ENCODE measurements at places on chromosomes 12 and 14.

GRCh38 chr12:91618281-91618680 is 435.7 kb upstream of the DCN start:
- DNase-seq, result no peak

DNA sequence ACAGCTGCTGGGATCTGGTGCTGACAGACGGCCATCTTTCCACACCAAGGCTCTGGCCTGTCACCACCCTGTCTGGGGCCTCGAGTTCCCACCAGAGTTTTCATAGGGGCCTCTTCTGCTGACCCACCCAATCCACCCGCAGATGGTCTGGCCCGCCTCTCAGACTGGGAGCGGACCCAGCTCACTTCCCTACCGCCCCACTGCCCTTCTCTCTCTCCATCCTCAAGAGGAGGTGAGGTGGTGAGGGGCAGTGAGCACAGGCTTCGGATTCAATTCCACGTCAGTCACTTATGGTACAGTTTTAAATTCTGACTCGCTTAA is 12.3 kb upstream of the RPS6KL1 start:
- no peak for DNase-seq

- no peak for DNase-seq
Observed at GRCh38 chr14:50232276-50232642, 881 bp upstream of the SOS2 start.

DNA sequence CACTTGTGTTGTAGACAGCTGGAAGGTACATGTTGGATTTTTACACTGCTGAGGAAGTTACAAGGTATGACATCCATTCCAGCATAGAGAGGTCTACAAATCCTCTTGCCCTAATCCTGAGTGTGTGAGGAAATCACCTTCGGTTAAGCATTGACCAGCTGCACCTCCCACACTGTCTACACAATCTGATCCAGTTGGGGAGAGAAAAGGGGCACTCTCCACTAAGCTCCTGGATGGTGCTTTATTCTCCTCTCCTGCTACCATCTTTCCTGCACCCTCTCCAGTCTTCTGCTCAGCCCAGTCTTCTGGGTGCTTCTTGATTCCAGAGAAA is at the start of gene OR6J1:
Gene OR6J1 (minus strand): TSS at position 48 of the 331 bp plus-strand sequence. CDS start 9,541 bp downstream, outside the sequence.
- no peak for DNase-seq

GRCh38 chr12:109625131-109625559 is 51.6 kb downstream of the MVK start:
- no peak for DNase-seq

GRCh38 chr12:10562306-10562933 is 51.0 kb downstream of the MAGOHB start:
- no peak for DNase-seq

GRCh38 chr12:26642361-26642760 is 190.6 kb downstream of the ITPR2 start:
- DNase-seq, result no peak

GRCh38 chr14:63673255-63673654 is 31.6 kb upstream of the WDR89 start:
- no peak for DNase-seq

DNA sequence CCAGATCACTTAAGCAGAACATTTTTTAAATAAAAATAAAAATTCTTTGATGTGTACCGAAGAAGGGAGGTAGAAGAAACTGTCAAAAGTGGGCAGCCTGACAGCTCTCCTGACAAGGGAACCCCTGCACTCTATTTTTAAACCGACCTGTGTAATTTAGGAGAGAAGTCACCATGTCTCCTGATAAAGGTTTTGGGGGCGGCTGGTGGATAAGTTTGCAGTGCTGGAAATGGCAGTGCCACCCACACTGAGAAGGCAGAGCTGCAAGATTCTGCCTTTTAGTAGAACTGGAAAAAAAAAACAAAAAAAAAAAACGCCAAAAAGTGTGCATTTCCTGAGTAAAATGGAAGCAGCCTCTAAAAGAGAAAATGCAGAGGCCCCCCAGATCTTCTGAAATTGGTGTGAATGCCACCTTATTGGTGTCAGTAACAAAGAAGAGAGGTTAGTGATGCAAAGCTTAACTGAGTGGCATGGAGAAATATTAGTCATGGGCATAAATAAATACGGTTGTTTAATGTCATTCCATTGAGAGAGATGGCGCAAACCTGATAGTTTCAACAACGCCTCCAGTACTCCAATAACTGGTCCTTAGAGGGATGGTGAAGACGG is 24.7 kb downstream of the DUSP6 start:
- no peak for DNase-seq

GRCh38 chr14:104968153-104968527 is 10.0 kb downstream of the AHNAK2 start:
- DNase-seq, result no peak

DNA sequence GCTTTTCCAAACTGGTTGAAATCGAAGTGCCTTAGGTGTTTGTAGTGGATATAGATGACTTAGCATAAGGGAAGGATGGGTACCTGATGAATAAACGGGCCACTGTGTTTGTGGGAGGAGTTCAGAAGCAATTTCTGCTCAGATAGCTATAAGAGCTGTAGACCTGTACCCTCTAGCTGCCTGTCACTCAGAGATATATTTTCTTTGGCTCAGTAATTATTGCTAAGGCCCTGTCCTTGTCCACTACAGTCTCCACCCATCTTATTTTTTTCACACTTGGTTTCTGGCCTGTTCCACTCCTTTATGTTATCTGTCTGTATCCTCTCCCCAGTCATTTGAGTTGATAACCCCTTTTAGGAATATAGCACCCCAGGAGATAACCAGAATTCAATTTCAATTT is 74.8 kb upstream of the RMST start:
- no peak for DNase-seq

- DNase-seq, result no peak
Observed at GRCh38 chr14:91227183-91227628, 17.3 kb downstream of the GPR68 start.

- DNase-seq, result no peak
Observed at GRCh38 chr12:50196537-50196936, 29.4 kb upstream of the CERS5 start.

GRCh38 chr12:91994208-91994797 is 151.3 kb downstream of the BTG1 start:
- no peak for DNase-seq

DNA sequence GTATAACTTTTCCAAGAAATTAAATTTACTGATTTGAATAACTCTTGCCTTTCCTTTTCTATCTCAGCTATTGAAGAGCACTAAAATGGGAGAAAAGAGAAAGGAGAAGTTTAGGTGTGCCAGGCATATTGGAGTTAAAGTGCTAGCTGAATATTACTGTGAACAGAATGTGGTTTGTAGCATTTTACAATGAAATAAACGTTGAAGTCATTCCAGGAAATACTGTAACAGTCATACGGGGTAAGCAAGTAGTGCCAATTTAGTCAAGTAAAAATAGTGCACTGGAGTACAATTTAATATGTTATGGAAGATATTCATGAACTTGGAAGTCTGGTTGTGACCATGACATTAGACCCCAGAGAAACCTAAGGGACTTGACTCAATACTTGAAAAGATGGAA is 62.1 kb downstream of the E2F7 start:
- no peak for DNase-seq

- DNase-seq, result no peak
Observed at GRCh38 chr12:121446750-121447149, 46.8 kb downstream of the RNF34 start.

GRCh38 chr14:54667026-54667744 is 100.3 kb downstream of the SAMD4A start:
- no peak for DNase-seq

- DNase-seq, result no peak
Observed at GRCh38 chr14:97387252-97387874, 590.2 kb downstream of the VRK1 start.

DNA sequence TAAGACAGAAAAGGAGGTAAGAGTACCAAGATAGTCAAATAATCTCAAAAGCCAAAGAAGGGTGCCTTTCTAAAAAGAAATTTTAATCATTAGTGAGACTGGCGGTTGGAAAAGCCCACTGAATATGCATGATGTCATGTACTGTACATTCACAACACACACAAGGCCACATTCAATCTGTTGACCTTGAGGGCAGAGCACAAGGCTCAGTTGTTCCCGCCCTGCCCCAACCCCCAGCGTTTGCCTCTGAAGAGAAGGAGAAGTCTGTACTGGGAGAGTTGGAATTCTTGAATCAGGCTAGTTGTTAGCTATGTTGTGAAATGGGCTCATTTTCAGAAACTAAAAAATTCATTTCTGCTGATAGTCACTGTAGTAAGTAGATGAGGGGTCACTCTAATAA is 50.2 kb upstream of the NID2 start:
- DNase-seq, result no peak

DNA sequence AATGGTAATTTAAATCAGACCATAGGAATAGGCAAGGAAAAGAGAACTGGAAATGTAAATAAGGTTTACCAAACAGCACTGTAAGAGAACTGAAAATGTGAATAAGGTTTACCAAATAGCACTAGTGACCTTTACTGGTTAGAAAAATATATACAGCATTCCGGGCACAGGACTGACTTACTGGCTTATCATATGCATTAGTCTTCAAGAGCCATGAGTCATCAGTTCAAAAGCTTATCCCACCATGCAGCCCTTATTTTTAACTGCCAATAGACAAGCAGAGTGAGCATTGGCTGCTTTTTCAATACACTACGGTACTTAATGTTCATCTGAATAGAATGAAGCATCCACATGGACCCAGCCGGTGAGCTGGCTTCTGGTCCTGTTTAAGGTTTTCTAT is 13.0 kb upstream of the NELL2 start:
- DNase-seq, result no peak

DNA sequence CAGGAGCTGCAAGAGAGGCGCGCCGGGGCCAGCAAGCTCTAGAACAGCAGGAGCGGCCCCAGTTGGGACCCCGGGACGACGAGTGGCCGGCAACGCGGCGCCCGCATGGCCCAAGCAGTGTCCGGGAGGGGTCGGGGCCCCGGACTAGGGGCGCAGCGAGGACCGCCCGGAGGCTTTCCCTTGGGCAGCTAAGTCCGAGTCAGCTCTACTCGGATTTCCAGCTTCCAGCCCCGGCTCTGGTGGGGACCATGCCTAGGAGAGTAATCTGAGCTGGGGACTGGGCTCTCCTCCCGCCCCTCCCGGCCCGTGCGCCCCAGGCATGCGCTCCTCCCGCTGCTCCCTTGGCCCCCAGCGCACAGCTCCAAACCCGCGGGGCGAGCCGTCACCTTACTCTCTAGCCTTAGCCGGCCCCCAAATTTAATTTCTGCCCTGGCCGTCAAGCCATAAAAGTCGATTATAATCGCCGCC is 41.6 kb upstream of the CAPRIN2 start:
- no peak for DNase-seq

DNA sequence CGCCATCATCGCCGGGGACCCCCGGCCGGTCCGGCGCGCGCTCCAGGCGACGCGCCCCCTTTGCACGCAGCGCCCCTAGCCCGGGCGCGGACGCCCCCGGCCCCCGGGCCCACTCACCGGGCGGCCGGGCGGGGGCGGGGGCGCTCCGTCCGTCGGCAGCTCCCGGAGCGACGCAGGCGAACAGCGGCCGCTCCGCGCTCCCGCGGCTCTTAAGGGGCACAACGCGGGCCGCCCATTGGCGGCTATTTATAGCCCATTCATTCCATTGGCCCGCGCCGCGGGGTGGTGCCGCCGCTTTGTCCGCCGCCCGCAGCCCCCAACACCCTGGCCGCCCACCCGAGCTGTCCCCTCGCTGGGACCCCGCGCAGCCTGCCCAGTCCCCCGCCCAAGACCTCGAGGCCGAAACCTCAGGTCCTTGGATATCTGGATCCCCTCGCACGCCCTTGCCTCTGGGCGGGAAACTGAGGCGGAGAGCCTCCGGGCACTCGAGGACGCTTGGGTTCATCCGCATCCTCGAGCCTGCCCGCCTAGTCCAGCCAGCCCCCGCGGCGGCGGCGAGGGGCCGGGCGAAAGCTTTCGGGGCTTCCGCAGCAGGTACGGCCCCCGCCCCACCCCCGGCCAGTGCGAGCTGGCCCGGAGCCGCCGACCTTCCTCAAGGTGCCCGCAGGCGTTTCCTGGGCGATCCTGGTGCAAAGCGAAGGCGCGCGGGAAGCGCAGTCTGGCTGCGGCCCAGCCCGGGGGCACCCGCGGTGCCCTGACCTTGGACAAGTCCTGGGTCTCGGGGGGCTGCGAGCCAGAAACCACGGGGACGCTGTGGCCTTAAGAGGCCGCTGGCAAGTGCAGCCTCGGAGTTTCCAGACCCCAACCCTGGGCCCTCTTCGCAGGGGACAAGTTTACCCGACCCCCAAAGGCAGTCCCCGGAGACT is at the start of gene CKB:
Gene CKB (minus strand): TSS at position 182 of the 926 bp plus-strand sequence. CDS start 337 bp downstream, outside the sequence.
- DNase-seq, result no peak

GRCh38 chr12:65462484-65462883 is 184.0 kb downstream of the MSRB3 start:
- DNase-seq, result no peak

- DNase-seq, result no peak
Observed at GRCh38 chr14:50792634-50793068, 38.3 kb downstream of the NIN start.

DNA sequence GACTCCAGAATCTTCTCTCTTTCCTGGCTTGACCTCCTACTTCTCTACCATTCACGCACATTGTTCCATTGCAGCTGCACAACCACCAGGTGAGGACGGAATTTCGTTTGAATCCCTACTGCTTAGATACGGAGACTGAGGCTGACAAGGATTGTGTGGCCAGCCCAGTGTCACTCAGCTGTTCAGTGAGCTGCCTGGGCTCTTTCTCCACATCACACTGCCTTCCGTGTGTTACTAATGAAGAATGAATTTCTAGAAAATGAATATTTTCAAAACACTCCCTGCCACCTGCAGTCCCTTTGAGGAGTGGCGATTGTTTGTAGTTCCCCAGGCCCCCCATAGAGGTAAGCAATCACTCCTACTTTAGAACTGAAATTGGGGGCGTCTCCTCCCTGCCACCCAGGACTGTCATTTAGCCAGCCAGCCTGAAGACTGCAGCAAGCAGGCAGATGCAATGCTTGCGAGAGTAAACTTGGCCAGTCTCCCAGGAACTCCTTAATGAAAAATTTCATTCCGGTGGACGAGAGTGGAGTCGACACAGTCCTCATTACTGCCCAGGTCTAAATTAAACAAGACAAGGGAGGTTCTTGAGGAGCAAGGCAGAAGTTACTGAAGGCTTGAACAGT is 239.7 kb downstream of the SLC41A2 start:
- DNase-seq, result no peak

DNA sequence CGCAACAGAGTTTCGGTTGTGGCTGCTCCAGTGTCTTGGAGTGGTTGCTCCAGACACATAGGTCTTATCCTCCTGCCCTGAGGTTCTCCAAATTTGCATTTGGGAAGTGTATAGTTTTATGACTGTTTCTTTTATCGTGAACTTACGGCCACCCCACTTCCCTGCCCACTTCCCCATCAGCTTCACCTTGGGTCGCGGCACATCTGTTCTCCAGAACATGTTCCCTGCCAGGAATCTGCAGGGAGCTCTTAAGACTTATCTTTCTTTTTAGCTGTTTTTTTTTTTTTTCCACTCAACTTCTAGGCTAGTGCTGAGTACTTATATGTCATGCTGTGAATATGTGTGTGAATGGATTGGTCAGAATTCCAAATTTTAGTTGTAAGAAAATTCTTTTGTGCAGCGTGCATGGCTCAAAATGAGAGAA is 75.4 kb downstream of the ETV6 start:
- DNase-seq, result no peak

Measured in stimulated activated CD8-positive, alpha-beta memory T cell treated with anti-CD3 and anti-CD28 coated beads, Interleukin-7, amount 100 ng/mL, for 24 hours (primary cell).